ENCODE measurements at places on chromosomes 5 and 9.

GRCh38 chr9:138010861-138011260 lies 133.3 kb downstream of the CACNA1B start:
- DNase-seq, result no peak

GRCh38 chr9:134723037-134723436 lies 81.4 kb downstream of the COL5A1 start:
- no peak for DNase-seq

DNA sequence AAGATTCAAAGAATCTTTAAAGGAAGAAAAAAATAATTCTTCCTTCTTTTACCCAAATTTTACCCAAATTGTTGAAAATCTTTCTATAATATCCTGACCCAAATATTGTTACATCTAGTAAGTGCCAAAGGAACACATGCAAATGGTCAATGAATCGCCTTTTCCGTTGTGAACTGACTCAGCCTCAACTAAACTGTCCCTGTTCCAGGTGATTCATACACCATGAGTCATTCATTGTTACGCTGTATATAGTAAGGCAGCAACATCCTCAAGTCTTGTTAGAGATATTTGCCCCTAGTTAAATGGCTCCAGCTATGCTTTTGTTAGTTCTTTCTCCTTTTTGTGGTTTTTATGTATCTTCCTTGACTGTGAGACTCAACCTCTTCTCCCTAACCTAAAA lies 9.7 kb downstream of the PTGER4 start:
- DNase-seq, result peak; percentile 89

DNA sequence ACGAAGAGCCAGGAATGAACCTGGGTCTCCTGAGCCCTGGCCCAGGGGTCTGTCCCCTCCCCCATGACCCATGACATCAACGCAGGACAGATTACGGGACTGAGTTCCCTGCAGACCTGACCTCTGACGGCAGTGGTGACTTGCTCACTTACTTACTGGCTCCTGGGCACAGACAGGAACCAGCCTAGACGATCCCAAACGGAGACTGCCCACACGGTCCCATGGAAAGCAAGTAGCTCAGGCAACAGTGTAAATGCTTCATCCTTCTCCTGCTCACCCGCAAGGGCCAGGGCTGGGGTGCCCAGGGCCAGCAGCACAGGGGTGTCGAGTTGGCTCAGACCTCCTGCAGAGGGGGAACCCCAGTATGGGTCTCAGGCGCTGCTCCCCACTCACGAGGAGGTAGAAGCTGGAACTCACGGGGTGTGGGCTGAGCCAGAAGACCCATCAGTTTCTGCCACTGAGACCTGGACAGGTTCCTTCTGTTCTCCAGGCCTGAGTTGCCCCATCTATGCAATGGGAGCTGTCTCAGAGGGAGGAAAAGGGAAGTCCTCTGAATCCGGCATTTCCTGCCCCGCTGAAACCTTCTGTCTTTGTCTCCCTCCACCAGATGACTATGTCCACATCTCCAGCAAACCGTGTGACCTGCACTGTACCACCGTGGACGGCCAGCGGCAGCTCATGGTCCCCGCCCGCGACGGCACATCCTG lies 5.6 kb downstream of the ADAMTSL2 start:
- no peak for DNase-seq

GRCh38 chr9:136307215-136307750 lies 3.4 kb upstream of the CCDC187 start:
- peak; percentile 61 for DNase-seq

DNA sequence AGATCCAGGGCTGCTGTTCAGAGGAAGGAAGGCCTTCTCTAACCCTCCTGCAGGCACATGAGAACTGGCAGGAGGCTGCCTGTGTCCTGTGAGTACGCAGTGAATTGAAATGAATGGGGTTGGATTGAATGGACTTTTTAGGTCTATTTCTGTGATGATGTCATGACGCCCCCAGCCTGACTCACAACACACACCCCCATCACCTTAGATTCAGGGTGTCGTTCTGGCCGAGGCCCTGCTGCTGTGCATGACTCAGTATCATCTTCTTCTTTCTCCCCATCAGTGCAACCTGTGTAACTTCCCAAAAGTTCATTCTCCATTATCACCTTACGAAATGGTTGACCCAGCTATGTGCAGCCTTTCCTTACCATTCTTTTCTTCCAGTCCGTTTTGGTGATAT lies 5.4 kb downstream of the PCAT7 start:
- DNase-seq, result no peak
